ENCODE measurements at places on chromosomes 7 and 10.

DNA sequence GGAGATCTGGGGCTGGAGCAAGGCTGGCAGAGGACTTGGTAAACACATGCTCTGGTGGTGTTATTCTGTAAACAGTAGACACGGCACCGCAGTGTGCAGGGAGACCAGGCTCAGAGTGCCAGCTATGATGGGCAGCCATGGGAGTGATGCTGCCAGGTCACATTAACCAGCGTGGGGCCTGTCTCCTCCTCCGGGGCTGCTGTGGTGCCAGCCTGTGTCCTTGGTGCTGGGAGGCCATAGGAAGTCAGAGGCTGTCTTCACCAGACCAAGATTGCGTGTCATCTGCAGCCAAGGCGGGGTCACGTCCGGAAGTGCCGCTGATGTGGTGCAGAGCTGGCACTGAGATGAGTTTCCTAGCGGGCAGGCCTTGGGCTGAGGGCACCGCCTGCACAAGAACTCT lies 236.0 kb downstream of the GLRX3 start:
- no peak for DNase-seq

DNA sequence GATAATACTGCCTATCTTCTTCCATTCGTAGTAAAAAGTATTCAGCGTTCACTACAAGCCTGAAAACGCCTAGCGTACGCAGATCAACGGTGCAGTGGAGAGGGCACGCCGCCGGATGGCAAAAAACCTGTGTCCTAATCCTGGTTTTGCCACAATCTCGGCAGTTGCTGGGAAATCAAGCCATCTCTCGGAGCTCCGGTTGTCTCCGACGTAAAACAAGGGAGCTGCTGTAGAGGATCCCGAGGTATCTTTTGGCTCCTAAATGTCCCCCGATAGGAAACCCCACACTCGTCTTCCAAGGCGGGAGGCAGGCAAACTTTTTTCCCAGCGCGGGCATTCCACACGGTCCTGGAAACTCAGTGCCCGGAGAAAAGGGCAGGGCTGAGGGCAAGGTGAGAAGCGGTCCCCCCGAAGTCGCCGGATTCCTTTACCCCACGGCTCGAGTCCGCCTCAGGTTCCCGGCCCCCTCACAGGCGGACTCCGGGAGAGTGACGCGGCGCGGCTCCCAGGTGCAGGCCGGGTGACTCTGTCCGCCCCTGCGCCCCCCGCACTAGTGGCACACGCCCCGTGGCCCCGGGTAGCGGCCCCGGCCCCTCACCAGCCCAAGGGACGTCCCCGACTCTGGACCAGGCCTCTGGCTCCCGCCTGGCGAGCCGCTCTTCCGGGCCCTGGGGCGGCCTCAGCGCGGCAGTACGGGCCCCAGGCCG lies 649 bp downstream of the IDE start:
- no peak for DNase-seq

GRCh38 chr7:26167303-26167934 lies 15.4 kb downstream of the NFE2L3 start:
- no peak for DNase-seq

DNA sequence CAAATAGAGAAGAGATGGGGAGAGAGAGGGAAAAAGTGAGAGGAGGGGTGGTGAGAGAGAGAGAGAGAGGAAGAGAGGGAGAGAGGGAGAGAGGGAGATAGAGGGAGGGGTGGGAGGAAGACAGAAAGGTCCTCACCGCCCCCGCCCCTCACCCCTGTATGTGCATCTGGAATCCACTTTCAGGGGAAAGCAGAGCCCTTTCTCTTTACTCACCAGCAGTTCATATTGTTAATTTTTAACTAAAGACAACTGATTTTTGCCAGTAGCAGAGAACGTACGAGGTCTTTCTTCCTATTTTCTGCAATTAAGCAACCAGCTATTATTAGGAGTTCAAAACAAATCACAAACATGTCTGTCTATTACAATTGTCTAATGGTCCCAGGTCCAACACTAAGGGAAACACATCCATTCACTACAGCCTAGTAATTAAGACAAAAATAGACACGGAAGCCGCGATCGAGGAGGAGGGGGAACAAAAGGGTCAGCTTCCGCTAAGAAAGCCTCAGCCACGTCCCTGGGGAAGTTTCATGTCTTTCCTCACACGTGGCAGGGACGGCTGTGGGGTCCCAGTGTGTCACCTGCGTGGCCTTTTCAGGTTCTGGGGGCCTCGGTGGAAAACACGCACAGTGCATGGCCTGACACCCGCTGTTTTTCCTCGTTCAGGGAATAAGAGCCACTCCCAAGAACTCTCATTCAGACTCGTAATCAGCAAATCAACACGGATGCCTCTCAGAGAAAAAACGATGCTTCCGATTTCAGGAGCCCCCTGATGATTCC lies 572.0 kb downstream of the PTPRN2 start:
- no peak for DNase-seq

- DNase-seq, result no peak
These were observed 2.6 kb upstream of the KIAA1217 start for GRCh38 chr10:24206334-24206733.

GRCh38 chr7:29287366-29287765 lies 92.8 kb downstream of the CHN2 start:
- peak; percentile 90 for DNase-seq

GRCh38 chr10:48579251-48579960 lies 25.5 kb downstream of the ARHGAP22 start:
- no peak for DNase-seq

Data from kidney epithelial cell (primary cell).